ENCODE measurements at places on chromosomes 7 and 10.

GRCh38 chr10:77586719-77587415 is 50.7 kb downstream of the KCNMA1 start:
- no peak for DNase-seq

- no peak for DNase-seq
Measured at GRCh38 chr10:89515031-89515841, 20.2 kb downstream of the SLC16A12 start.

- no peak for DNase-seq
Measured at GRCh38 chr7:17690030-17690429, 250.3 kb downstream of the SNX13 start.

DNA sequence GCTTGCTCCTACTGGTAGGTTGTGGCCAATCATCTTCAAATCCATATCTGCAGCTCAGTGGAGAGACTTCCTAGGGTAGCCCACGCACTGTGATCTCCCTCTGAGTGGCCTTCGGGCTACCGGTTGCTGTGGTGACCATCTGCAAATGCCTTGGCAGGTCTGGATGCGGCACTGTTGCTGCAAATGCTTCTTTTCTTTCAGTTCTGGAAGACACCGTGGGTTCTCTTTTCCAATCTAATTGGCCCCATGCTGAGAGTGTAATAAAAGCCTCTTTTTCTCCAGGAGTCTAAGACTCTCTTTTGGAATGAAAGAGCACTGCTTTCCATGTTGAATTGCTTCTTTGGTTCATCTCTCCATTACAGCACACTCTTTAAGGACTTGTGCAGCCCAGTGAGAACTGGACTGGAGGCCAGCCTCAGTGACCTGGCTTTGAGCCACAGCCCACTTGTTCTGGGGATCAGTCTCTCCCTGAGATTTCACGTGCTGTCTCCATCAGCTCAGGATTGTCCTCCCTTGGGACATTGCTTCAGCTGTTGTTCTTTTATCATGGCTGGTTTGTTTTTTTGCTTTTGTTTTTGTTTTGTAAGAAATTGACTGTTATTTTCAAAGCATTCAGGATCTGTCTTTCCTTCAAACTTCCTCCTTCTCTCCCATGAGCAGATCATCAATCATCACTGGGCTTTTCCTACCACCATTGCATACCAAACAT is 286.6 kb downstream of the BMPER start:
- DNase-seq: no peak

DNA sequence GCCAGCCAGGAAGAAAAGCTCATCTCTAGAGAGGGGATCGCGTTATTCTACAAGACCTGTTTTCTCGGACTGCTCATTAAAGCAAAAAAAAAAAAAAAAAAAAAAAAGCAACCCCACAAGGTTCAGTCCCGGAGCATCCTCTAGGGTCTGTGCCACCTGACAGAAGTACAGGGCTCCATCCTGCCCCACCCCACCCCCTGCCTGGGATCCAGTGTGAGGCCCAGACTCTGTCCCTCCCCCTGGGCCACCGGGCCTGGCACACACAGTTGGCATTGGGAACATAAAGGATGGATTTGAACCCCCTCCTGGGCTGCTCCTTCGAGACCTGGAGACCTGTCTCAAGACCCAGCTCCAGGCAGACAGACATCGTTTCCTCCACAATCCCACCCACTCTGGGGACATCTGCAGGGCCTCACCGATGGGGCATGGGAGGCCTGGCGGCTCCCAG is 688 bp downstream of the ORAI2 start:
- DNase-seq: no peak

DNA sequence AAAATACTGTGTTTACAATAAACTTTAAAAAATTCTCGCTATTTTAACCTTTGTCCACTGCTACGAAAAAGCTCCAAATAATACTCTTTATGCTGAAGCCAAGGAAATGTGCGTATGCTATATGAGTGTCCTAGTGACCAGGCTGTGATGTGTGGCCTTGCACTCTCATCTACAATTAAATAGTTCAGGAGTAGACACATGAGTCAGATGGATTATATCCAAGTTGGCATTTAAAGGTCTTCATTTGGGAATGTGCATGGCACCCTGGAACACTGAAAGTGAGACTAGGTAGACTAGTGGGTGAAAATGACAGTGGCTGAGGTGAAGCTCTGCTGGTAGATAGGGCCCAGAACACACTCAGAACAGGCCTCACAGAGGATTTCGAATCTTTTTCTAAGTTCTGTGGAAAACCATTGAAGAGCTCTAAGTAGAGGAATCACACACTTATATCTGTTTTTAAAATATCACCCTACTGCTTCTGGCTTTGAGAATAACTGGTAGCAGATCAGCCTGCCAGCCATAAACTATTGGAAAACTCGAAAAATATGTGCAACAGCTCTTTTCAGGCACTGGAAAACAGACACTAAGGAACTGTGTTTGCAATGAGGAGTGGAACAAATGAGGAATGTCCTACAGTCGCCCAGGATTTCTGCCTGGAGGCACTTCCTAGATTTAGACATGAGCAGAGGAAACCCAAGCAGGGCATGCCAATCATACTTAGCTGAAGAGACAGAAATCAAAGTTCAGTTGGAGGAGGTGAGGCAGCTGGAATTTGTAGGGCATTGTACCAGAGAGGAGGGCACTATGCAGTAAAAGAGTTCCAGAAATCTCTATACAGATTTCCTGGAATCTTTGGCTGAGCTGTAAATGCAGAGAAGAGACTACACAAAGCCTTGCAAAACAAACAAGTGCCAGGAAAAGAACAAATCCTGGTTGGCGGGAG is 603.8 kb upstream of the LRRTM3 start:
- DNase-seq: no peak

DNA sequence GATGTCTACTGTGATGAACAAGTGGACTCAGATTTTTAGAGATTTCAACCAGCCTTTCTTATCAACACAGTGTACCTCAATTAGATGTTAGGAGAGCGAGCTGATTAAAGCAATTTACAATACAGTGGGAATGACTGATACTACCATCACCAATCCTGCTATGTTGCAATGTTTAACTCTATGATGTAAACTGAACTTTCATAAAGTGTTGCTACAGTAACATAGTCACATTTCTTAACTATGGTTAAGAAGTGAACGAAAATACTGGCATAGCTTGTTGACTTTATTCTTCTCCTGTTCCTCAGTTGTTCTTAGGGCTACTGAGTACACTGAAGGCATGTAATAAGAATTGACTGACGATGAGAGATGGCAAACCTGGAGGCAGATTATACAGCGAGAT is 139.8 kb downstream of the MYOF start:
- DNase-seq: no peak

DNA sequence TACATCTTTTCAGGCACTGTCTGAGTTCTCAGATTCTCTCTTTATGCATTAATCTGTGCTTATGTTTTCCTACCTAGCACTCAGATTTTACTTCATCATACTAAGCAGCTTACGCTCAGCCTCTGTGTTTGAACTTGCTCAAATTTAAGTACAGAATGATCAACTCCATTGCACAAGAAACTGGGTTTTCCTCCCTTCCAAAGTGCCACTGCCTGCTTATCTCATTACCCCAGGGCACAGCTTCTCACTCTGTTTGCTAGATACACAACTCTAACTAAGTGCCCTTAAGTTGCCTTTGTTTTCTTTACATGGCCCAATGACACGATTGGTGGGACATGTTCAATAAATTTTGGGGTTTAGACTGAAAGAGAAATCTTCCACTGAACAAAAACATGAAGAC is 267.7 kb downstream of the GFRA1 start:
- DNase-seq: no peak

- no peak for DNase-seq
Measured at GRCh38 chr7:12434012-12434642, 30.5 kb upstream of the VWDE start.

DNA sequence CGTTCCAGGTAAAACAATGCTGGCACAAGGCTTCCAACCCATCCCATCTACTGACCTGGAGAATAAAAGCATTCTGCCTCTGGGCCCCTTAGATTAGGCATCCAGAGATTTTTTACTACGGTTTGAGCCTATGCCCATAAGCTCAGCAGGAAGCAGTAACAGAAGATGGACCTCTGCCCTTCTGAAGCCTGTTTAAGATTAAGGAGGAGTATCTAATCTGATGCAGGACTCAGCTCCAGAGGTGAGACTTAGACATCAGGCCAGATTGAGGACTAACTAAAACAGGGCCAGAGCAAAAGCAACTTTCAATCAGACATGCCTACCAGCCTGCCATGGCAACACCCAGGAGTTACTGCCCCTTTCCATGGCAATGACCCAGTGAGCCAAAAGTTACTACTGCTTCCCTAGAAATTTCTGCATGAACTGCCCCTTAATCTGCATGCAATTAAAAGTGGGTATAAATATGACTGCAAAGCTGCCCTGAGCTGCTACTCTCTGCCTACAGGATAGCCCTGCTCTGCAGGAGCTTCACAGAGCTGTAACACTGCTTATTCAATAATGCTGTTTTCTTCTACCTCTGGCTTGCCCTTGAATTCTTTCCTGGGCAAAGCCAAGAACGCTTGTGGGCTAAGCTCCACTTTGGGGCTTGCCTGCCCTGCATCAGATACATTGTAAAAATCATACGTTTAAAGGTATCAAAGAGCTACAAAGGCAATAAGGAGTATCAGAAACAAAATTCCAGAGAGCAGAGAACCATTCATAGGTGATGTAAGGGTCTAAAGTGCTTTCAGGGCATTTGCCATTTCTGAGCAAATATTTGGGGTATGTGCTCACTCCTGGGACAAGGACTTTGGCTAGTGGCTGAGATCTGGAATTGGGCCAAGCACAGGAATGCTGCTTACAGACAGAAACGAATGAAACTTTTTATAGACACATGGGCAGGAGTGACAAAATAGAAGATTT is 25.0 kb upstream of the CNNM1 start:
- DNase-seq: no peak

- no peak for DNase-seq
Measured at GRCh38 chr7:43825391-43825808, 43.9 kb downstream of the MRPS24 start.

- DNase-seq: no peak
Measured at GRCh38 chr7:50431722-50432305, 18.3 kb downstream of the FIGNL1 start.

GRCh38 chr7:45682358-45682735 is 108.2 kb downstream of the ADCY1 start:
- no peak for DNase-seq

- no peak for DNase-seq
Measured at GRCh38 chr10:110851020-110851612, 20.6 kb upstream of the PDCD4 start.

- no peak for DNase-seq
Measured at GRCh38 chr10:13316635-13317311, 16.9 kb upstream of the PHYH start.

GRCh38 chr10:87059401-87059800 is 35.2 kb downstream of the GLUD1 start:
- no peak for DNase-seq

DNA sequence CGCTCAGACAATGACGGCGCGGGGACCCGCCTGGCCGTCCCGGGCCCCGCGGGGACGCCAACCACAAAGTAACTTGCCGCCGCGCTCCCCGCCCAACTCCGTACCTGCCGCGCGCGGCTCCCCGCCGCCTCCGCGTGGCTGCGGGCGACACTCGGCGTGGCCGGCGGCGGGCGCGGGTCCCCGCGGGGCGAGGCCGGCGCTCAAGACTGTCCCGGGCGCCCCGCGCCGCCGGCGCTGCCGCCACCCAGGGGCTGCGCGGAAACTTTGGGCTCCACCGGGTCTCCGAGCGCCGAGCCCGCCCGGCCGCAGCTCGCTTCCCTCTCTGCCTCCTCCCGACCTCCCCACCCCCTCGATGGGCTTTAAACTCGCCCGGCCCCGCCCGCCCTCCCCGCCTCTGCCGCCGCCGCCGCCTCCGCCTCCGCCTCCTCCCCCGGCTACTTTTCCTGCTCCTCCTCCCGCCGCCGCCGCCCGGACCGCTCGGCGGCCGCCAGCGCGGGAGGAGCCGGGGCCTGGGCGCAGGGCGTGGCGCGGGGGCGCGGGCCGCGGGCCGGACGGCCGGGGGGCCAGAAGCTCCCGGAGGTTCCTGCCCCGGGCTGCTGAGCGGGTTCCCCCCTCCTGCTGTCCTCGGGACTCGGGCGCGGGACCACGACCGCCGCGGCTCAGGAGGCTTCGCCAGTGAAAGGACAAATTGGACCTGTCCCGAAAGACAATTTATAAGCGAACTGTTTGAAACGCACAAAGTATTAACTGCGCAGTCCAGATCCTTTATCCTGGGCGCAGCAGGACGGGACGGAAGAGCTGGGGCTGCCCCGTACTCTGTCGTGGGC is 10.6 kb upstream of the GRB10 start:
- DNase-seq: peak; percentile 19

- peak; percentile 31 for DNase-seq
Measured at GRCh38 chr10:102713539-102713813, 721 bp downstream of the ARL3 start.

DNA sequence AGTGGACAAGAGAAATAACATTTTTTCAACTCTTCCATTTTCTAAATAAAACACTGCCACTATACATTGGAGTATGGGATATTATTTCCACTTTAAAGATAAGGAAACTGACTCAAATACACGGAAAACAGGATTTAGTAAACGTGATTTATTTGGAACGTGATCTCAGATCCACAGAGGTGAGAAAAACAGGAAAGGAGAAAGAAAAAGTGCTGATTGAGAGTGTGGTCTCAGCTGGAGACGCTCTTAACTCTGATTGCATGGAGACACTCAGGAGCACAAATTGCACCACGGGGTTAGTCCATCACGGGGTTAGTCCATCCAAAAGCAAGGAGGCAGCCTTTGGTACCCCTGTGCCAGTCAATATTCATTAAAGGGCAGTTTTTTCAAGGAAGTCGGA is 142.5 kb downstream of the GNAT3 start:
- no peak for DNase-seq

DNA sequence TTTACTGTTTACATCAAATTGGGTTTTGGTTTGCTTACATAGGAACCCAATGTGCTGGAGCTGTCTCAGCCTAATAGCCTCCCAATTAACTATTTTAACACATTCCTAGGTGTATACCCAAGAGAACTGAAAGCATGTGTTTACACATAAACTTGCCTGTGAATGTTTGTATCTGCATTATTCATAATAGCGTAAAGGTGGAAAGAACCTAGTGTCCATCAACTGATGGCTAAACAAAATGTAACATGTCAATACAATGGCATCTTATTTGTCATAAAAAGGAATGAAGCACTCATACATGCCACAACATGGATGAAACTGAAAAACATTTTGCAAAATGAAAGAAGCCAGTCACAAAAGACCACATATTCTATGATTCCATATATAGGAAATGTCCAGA is 160.6 kb upstream of the EEPD1 start:
- no peak for DNase-seq
